ENCODE measurements at places on chromosomes 4 and X. TPM values are rescaled to one million over a fixed set of nuclear protein-coding genes. Genes with fewer than 3 reads are reported as not detected.

The ARL9 gene
- total RNA-seq, result not detected

- no peak for DNase-seq
Measured at GRCh38 chrX:106692425-106693065, 34.0 kb upstream of the RNF128 start.

The S100G gene
- total RNA-seq, result not detected

DNA sequence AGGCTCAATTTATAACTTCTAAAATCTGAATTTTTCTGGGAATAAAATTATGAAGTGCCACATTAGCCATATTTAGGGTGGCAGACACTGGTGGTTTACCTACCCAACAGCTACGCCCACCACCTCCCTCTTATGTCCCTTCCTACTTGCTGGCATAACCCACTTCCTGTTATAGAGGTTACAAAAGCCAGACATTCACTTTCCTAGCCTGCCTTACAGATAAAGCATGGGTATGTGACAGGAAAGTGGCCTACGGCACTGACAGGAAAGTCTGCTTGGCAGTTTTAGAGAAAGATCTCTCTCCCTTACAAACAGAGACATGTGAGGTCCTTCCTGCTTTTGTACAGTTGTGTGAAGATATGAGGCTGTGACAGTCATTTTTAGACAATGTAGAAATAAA, 12.4 kb downstream of the DDX53 start:
- no peak for DNase-seq

The PDZD4 gene
- 2.6 TPM for total RNA-seq

GRCh38 chrX:11137543-11138139, 26.5 kb downstream of the HCCS start:
- DNase-seq, result no peak

DNA sequence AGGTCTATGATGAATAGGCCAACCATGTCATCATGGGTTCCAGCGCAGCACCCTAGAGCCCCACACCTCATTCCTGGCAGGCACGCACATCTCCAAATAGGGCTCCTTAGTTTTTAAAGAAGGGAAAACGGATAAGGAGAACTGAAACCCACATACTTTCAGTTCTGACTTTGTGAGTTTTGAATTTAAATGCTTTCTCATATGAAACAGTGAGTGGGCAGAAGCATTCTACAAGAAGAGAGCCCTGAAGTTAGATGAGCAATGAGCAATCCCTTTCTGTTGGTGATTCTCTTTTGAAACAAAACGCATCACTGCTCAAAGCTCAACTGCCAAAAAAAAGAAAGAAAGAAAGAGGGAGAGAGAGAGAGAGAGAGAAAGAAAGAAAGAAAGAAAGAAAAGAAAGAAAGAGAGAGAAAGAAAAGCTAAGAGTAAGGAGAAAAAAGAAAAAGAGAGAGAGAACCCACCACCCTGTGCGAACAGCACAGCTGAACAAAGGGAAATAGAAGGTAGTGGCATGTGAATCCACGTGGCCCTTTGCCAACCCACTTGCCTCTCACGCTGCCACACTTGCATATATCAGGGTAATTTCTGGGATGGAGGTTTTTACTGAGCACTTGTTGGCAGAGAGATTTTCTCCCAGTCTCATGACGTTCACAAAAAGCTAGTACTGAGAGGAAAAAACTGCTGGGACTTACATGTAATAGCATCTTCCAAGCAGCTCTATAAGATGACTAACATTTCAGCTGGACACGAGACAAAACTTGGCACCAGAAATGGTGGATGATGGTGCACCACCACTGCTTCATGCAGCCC, 31.0 kb downstream of the TMSB4X start:
- DNase-seq, result no peak

DNA sequence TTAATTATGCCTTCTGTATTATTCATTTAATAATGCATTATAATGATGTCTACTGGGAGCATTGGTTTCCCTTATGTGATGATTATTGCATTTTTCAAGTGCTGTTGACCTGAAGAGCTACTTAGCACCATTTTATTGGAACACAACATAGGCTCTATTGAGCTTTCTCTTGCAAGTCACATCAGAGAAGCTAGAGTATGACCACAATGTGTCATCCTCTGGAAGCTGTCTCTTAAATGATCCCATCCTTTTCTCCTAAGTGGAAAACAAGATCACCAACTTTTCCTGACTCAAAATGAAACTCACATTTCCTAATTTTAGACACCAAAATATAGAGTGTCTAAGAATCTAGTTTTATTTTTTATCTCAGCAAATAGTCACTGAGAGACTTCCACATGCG, 1451.9 kb downstream of the PCDH7 start:
- DNase-seq, result no peak

The NDUFC1 gene
- total RNA-seq, result 246 TPM

The CXCL8 gene
- total RNA-seq, result 1.2 TPM

DNA sequence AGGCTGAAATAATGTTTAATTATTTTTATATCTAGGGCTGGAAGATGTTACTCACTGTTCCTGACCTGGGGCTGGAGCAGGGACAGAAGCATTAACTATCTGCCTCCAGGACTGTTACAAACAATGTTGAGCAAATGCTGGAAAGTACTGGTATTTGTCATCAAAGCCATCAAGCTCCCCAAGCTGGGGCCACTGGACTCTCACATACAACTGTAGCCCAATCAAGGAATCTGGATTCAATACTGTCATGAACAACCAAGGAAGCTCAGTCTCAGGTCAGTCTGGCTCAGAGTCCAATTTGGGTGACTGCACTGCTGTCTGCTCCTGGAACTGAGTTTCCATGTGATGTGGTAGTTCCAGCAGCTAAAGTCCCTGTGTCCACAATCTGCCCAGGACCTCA, 50.4 kb downstream of the APOO start:
- DNase-seq, result no peak

DNA sequence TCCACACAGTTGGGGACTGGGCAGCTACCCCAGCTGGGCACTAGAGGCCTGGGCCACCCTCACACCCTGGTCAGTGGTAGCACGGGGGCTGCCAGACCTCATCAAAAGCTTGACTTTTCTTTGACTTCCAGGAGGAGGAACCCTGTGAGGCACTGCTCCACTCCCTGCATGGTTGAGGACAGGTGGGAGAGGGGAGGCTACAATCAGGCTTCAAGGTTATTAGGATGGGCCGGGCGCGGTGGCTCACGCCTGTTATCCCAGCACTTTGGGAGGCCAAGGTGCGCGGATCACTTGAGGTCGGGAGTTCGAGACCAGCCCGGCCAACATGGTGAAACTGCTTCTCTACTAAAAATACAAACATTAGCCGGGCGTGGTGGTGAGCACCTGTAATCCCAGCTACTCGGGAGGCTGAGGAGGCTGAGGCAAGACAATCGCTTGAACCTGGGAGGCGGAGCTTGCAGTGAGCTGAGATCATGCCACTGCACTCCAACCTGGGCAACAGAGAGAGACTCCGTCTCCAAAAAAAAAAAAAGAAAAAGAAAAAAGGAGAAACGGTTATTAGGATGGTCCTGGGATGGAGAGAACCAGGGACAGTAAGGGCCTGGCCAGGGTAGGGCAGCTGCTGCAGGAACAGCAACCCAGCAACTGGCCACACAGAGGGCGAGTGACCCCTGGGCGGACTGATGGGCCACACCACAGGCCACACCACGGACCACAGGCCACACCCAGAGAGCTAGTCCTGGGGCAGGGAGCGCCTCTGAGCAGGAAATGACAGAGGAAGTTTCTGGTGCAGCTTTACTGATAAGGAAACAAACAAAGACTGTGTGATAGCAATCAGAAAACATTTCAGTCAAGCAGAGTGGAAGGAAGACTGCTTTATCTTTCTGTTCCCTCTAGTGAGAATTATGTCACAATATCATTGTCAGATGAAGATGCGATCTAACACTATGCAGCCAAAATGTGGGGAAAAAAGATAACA, 20.5 kb upstream of the OPN1LW start:
- peak; percentile 36 for DNase-seq

DNA sequence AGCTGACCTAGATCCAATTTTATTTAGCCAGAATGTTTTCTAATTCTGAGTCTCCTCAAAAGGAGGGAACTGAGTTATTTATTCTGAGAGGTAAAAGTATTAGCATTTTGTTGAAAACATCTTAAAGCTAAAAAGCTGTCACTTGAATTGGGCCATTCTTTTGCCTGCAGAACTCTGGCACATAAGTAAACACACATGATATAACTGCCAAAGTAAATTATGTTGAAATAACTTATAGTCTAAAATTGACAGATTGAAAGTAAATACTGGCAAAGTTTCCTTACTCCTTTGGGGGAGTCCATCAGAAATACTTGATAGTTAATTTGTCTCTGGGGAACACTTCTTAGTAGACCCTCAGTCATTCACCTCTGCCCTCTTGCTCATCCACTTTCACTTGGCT, 38.3 kb upstream of the SLC25A4 start:
- DNase-seq, result no peak

DNA sequence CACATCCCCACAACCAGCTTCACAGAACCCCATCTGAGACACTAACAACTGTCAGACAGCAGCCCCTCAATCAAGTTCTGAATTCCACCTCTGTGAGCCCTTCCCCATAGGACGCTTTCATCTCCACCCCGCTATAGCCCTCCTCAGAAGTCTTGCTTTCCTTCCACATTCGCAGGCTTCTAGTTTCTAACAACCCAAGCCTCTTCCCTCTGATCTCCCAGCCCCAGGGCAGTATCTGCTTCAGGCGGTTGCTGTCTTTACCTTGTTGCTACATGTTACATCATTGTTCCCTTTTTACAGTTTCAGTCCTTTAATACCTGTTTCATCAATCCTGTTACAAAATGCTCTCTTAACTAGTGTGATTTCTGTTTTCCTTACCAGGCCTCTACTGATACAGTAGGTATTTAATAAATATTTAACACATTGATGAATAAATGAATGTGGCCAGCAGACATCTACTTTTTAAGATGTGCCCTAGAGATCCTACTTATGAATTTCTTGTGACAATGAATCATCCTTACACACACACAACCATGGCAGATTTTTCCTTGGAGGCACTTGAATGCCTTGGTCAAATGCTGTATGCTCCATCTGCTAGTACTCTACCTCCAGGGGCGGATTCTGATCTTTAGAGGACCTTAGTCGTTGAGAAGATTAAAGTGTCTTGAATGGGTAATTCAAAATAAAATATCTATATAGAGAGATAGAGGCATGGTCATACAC, 164.7 kb upstream of the SLIT2 start:
- no peak for DNase-seq

DNA sequence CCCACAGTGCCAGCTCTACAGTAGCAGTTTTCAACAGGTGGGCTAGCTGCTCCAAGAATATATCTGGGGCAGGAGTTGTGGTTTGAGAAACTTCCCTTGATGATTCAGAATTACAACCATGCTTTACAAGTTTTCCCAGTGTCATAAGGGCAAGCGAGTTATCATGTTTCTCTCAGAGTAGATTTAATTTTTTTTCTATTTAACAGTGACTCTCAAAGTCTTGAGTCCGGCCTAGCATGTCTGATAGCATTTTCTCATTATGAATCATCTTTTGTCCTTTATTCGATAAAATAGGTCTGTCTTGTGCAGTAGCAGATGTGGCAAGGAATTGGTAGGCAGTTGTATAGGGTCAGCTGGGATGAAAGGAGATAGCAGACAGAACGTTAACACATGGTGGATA, 62.2 kb upstream of the SPANXD start:
- DNase-seq, result no peak

The SLC7A11 gene
- 0.20 TPM for total RNA-seq

The GATA1 gene
- total RNA-seq, result not detected

- no peak for DNase-seq
Measured at GRCh38 chrX:123731987-123732669, 724 bp downstream of the THOC2 start.

The TMEM156 gene
- not detected for total RNA-seq

The TLL1 gene
- total RNA-seq, result 0.74 TPM

GRCh38 chrX:10099411-10099810, 57.4 kb upstream of the CLCN4 start:
- no peak for DNase-seq

DNA sequence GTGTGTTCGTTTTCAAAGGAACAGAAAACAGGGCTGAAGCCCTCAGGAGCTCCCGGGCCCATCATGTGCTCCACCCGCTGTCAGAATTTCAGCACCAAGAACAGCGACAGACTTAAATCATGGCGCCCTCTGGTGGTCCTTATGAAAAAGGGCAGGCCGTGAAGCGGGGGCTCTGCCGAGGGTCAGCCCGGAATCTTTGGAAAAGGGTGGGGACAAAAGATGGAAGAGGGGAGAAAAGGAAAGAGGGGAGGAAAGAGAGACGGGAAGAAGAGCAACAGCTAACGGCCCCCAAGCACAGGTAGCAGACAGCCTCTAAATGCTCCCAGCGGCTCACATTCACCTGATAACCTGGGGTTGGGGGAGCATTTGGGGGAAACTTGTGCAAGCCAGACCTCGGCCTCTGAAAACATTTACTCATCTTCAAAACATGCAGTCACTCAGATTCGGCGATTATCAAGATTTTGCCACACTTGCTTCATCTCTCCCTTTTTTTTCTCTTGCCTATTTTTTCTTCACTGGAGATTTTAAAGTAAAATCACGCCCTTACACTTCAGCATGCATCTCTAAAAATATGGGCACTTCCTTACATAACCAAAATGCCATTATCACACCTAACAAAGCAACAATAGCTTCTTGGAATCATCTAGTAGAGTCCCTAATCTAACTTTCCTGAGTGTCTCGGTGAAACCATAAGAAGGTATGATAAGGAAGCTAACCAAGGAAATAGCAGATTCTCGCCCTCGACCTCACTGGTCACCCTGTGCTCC, 28.1 kb upstream of the MAN2B2 start:
- DNase-seq, result peak; percentile 44

The CT45A10 gene
- not detected for total RNA-seq

DNA sequence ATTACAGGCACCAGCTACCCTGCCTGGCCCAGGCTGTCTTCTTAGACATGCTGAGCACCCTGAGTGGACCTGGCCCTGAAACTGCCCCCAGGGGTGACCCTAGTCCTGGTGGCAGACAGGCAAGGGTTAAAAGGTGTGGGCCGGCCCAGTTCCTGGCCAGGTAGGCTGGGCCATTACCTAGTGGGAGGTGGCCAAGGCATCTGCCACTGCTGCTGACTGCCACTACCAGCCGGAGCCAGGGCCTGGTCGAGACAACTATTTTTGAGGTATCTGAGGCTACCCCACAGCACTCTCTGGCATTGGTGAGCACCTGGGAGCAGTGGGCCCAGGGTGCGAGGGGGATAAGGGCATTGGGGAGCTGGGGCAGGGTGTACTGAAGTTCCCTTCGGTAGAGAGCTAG, at the start of gene CCDC120:
Gene CCDC120, plus strand, starts transcription at position 206 of the 400 bp plus-strand sequence. CDS start 3,043 bp downstream, outside the sequence.
- DNase-seq, result no peak

- DNase-seq, result no peak
Measured at GRCh38 chr4:17512973-17513665, 1.2 kb upstream of the QDPR start.

DNA sequence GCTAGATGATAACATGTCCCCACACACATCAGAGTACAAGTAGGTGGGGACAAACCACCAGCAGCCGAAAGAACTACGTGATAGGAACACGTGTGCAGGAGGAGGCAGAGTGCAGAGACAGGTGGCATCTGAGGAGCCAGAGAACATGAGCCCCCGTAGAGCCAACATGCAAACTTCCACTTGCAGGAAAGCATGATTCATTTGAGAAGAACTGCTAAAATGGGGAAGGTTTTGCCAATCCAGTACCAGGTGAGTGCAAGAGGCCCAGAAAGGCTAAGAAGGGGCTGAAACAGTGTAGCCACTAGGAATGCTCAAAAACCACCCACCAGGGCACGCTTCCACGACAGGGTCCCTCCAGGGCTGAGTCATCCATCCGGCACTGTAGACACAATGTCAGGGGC, 149.8 kb upstream of the TENM3 start:
- no peak for DNase-seq

Data from left ventricle myocardium superior (tissue), 1 donor.